WTC11 (cell line): ENCODE measurements at places on chromosomes 1 and 21. TPM values are rescaled to one million over a fixed set of nuclear protein-coding genes. Genes with fewer than 3 reads are reported as not detected.
A peak's percentile ranks its signal among the peaks of the same experiment; 100 is the strongest.

DNA sequence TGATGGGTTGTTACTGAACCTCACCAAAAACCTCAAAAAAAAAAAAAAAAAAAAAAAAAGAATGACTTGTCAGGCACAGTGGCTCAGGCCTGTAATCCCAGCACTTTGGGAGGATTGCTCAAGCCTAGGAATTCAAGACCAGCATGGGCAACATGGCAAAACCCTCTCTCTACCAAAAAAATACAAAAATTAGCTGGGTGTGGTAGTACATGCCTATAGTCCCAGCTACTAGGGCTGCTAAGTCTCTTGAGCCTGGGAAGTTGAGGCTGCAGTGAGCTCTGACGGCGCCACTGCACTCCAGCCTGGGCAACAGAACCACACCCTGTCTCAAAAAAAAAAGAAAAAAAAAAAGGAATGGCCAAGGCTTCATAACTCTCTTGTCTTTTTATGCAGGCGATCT is 11.1 kb downstream of the CHAF1B start:
- H3K36me3 ChIP-seq, result peaks cover 58% of the 10 kb centered on the region
- no peak for DNase-seq
- no peak overlapping the region; the same call in 1 of the 2 replicates for H3K27ac ChIP-seq

The LYPD8 gene
- not detected in 3 replicates for total RNA-seq

The ACKR1 gene
- total RNA-seq, result 0.18 to 0.63 TPM (median 0.34 TPM) in 3 replicates

- DNase-seq, result no peak
- no peaks in the 10 kb centered on the region for H3K27me3 ChIP-seq
- no peaks in the 10 kb centered on the region for H3K36me3 ChIP-seq
- H3K27ac ChIP-seq, result no peak overlapping the region
These were observed 624.2 kb downstream of the PLPP3 start for GRCh38 chr1:55955016-55955621.

The MMP23B gene
- total RNA-seq, result 20.0 to 28.1 TPM (median 27.1 TPM) in 3 replicates

DNA sequence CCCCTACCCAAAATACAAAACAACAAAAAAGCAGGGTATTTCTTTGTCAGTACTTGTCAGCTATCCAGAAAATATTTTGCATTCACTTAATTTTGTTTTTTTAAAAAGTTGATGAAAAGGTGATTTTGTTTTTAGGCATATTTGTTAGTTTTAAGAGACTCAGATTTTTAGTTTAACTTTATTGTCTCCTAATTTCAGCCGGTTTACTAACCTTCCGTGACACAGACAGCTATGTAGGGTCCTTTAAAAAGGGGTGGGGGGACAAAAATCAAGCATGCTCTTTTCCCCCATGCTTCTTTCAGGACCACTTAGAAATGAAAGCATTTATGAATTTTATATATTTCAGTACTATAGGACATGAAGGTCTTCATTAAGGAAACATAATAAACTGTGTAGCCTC is 1.6 kb downstream of the PBX1 start:
- peaks cover 4% of the 10 kb centered on the region; the same call in 1 of the 2 replicates for H3K36me3 ChIP-seq
- no peak for DNase-seq
- H3K27ac ChIP-seq, result peak overlapping the region; percentile 97
- peaks cover 56% of the 10 kb centered on the region for H3K4me1 ChIP-seq
- peak overlapping the region; percentile 100 for H3K4me3 ChIP-seq

DNA sequence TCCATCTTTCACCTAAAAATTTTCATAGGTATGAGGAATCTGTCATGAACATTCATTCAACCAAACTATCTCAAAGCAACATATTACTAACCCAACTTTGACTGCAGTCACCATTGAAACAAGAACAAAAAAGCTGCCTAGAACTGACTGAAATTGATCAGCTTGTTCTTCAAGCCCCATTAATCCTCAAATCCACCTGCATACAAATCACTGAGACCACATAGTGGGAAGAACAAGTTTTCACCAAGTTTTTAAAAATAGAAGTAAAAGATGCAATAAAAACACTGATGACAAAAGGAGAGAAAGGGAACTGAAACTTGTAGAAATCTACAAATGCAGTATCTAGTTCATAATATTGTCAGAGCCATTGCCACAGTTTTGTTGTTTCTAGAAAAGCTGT is 6.1 kb downstream of the SORT1 start:
- no peak for DNase-seq
- no peaks in the 10 kb centered on the region for H3K36me3 ChIP-seq
- H3K4me1 ChIP-seq, result peaks cover 43% of the 10 kb centered on the region
- no peak overlapping the region for H3K27ac ChIP-seq
- H3K27me3 ChIP-seq, result no peaks in the 10 kb centered on the region

- H3K4me3 ChIP-seq, result peak overlapping the region; percentile 58
- H3K36me3 ChIP-seq, result no peaks in the 10 kb centered on the region
- no peaks in the 10 kb centered on the region; the same call in 1 of the 2 replicates for H3K27me3 ChIP-seq
- H3K4me1 ChIP-seq, result peaks cover 49% of the 10 kb centered on the region
These were observed 31.4 kb upstream of the TARDBP start for GRCh38 chr1:10980841-10981727.

- H3K27ac ChIP-seq, result no peak overlapping the region
- no peak overlapping the region for H3K4me3 ChIP-seq
- no peaks in the 10 kb centered on the region for H3K36me3 ChIP-seq
- H3K27me3 ChIP-seq, result no peaks in the 10 kb centered on the region
- no peak for DNase-seq
These were observed 532.2 kb downstream of the MATN1 start for GRCh38 chr1:30191154-30191702.

The KIF17 gene
- total RNA-seq, result 8.1 to 16.1 TPM (median 14.3 TPM) in 3 replicates

The CDC20 gene
- total RNA-seq, result 246 to 280 TPM (median 265 TPM) in 3 replicates

DNA sequence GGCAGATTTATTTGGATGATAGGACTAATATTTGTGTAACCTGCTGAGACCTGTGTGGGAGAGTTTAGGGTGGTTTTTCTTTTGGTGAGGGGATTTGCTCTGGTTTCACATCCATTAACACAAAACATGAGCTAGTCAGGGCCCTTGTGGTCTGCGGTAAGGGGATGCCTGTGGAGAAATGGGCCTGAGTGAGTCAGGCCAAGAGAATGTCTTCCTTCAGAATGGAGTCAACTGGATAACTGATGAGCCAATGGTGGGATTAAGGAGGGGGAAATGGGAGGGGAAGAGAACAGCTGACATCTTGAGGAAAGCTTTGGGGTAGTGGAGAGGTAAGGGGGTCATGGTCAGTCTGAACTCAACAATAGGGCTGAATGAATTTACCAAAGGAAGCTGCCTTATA is 13.9 kb downstream of the WNT2B start:
- no peak overlapping the region for H3K4me3 ChIP-seq
- H3K27ac ChIP-seq, result no peak overlapping the region
- no peaks in the 10 kb centered on the region for H3K36me3 ChIP-seq

DNA sequence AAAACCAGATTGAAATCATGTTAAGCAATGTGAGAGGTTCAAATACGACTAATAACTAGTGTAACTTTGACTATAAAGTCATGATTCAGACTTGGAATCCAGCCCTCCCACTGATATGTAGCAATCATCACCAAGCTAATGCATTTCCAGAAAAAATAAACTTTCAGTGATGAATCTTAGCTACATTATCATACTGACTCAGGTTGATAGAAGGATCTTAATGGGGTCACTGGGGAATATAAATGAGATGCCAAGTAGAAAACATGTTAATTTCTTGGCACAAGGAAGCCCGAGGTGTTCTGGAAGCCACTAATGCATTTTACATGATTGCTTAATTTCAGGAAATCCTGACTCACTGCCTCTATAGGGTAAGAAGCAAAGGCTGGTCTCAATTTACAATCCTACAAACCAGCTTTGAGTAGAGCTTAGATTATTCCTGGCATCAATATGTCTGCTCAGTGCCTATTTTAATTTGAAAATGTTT is 67.7 kb downstream of the SELENOF start:
- DNase-seq, result no peak
- H3K27me3 ChIP-seq, result no peaks in the 10 kb centered on the region
- peaks cover 10% of the 10 kb centered on the region for H3K4me1 ChIP-seq
- no peak overlapping the region for H3K27ac ChIP-seq
- H3K4me3 ChIP-seq, result no peak overlapping the region

The NFYC gene
- total RNA-seq, result 46.5 to 47.5 TPM (median 47.4 TPM) in 3 replicates

The SIK1 gene
- 3.7 to 3.9 TPM (median 3.8 TPM) in 3 replicates for total RNA-seq

DNA sequence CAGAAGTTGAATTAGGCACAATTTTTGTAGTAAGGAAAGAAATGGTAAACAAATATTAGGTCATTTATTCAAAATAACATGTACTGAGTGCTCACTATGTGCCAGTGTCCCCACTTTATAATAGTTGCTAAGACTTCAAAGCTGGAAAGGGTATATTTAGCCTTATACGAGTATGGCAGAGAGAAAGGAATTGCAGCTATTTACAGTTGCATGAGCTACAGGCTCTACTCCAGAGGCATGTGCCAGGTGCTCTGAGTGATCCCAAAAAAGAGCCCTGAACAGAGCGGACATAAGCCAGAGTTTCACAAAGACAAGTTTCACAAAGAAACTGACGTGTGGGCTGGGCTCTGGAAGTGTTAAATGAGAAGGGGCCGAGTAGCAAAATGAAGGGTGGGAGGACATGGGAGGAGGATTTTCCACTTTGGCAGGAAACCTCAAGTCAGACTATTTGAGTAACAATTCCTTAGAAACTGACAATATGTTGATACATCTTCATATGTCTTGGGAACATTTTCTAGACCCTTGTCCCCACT is 40.9 kb downstream of the FASLG start:
- peaks cover 3% of the 10 kb centered on the region; the same call in 1 of the 2 replicates for H3K4me1 ChIP-seq
- DNase-seq, result no peak
- H3K4me3 ChIP-seq, result no peak overlapping the region
- no peaks in the 10 kb centered on the region for H3K27me3 ChIP-seq
- no peaks in the 10 kb centered on the region for H3K36me3 ChIP-seq
- no peak overlapping the region for H3K27ac ChIP-seq

- no peaks in the 10 kb centered on the region; the same call in 1 of the 2 replicates for H3K4me1 ChIP-seq
- H3K27me3 ChIP-seq, result no peaks in the 10 kb centered on the region
- peaks cover 6% of the 10 kb centered on the region; the same call in 1 of the 2 replicates for H3K36me3 ChIP-seq
- H3K4me3 ChIP-seq, result no peak overlapping the region
- no peak overlapping the region for H3K27ac ChIP-seq
These were observed 597.1 kb upstream of the USP24 start for GRCh38 chr1:55812281-55812680.

The COL24A1 gene
- total RNA-seq, result 0.92 to 1.1 TPM (median 1.0 TPM) in 3 replicates

DNA sequence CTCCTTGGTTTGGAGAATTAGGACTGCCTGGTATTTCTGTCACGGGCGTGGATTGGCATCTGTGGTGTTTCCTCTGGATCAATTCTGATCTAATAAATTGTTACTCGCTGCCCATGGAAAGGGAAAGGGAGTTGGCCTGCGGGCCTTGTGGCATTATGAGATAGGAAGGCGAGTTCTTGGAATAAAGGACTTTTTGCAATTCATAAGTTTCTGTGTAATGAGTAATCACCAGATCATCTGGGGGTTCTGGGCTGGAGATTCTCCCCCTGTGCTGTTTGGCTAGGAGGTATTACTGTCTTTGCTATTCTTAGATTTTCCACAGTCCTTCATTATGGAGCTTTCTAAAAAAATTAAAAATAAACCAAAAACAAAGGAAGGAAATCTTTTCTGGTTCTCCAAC is 315.9 kb downstream of the CAMTA1 start:
- H3K27ac ChIP-seq, result no peak overlapping the region
- no peaks in the 10 kb centered on the region for H3K27me3 ChIP-seq
- no peak for DNase-seq
- no peaks in the 10 kb centered on the region for H3K36me3 ChIP-seq
- H3K4me1 ChIP-seq, result no peaks in the 10 kb centered on the region

The MTARC1 gene
- 25.8 to 33.6 TPM (median 29.5 TPM) in 3 replicates for total RNA-seq

GRCh38 chr1:212470059-212470458 is 37.3 kb downstream of the NENF start:
- DNase-seq, result no peak
- H3K36me3 ChIP-seq, result no peaks in the 10 kb centered on the region
- H3K4me1 ChIP-seq, result peaks cover 21% of the 10 kb centered on the region
- H3K27me3 ChIP-seq, result no peaks in the 10 kb centered on the region; the same call in none of the 2 replicates

DNA sequence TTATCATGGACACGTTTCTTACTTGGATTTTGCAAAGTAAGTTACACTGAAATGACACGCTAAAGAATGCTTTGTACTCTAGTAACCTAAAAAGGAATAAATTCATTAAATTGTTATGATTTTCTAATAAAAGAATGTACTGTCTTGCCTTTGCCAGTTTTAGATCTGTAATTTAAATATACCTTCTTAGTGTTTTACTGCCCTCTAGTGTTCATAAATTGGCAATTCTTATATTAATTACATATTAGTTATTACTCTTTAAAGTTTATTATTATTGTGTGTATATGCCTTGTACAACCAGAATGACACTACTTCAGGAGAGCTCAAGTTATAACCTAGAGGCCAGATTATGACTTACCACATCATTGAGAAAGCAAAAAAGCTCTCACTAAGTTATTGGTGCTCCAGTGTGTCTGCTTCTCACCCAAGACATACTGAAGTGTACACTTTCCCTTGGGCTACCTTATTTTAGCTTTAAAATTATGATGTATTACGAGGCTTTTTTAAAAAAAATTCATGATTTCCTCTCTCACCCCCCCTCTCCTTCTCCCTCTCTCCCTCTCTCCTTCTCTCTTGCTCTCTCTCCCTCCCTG is 169.9 kb downstream of the HS2ST1 start:
- H3K4me1 ChIP-seq, result peaks cover 9% of the 10 kb centered on the region
- H3K27ac ChIP-seq, result no peak overlapping the region
- H3K36me3 ChIP-seq, result no peaks in the 10 kb centered on the region
- no peak overlapping the region for H3K4me3 ChIP-seq

DNA sequence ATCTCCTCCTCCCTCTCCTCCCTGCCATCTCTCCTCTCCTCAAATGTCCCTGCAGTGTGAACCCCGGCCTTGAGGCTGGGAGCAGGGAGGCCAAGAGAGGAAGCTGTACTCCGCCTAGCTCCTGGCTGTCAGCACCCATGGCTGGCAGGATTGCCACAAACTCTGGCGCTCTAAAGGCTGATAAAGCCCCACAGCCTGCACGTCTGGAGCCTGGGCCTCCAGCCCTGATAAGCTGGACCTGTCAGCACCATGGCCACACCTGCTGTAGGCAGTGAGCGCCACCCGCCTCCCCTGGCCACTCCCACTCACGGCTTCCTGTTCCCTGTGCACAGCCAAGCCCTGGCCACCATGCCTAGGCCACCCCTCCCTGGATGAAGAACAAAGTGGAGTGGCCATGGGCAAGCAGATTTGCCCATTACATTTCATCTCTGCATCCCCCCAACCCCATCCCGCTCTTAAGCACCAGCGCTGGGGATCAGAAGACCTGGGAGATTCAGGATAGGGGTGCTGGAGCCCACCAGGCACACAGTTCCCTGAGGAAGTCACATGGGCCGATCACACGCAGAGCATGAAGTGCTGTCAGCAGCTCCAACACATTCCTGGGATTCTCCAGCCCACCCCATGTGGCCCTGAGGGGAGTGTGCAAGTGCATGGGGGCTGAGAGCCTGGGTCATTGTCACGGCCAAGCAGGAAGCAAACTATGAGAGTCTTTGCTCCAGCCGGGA is 24.2 kb upstream of the NPPB start:
- no peak overlapping the region for H3K4me3 ChIP-seq
- no peaks in the 10 kb centered on the region for H3K27me3 ChIP-seq
- H3K36me3 ChIP-seq, result no peaks in the 10 kb centered on the region

DNA sequence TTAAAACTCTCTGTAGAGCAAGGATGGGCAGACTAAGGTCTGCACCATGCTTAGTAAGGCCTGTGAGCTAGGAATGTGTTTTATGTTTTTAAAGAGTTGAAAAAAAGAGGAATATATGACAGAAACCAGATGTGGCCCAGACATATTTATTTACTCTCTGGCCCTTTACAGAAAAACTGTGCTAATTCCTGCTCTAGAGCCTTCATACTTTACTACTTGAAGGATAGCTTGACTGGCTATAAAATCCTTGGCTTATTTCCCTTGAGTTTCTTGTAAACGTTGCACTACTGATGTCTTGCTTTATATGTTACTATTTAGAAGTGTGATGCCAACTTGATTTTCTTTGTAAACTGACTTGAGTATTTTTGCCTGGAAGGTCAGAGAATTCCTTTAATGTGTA is 33.5 kb downstream of the CTBS start:
- H3K27me3 ChIP-seq, result no peaks in the 10 kb centered on the region
- no peak for DNase-seq
- H3K27ac ChIP-seq, result no peak overlapping the region
- no peaks in the 10 kb centered on the region for H3K4me1 ChIP-seq
- no peak overlapping the region for H3K4me3 ChIP-seq
